T-helper 2 cell treated with Interferon-gamma antibody and Interleukin-4, amounts not matched to agents 5 μg/mL and 100 μg/mL, for 36 hours (primary cell): ENCODE measurements at places on chromosomes 11 and 22.

DNA sequence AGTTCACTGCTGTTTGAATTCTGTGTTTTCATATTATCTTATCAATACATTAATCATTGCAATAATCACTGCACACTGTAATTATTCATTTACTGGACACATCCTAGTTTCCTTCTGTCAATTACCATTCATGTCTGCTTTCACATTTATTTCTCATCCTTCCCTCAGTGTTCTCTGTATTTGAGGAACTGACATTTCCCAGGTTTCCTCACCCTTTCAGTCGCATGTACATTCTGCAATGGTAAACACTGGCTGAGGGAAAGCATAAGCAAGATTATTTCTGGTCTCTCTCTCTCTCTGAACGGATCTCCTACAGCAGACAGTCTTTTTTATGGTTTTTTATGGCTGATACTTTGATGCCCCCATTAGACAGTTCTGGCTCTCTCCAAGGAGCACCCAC is 4.2 kb upstream of the HBD start:
- no peaks in the 10 kb centered on the region for H3K36me3 ChIP-seq
- H3K4me3 ChIP-seq = no peak overlapping the region
- no peak overlapping the region for H3K27ac ChIP-seq
- no peak for DNase-seq
- H3K4me1 ChIP-seq = peaks cover 13% of the 10 kb centered on the region

- H3K27me3 ChIP-seq = peaks cover 3% of the 10 kb centered on the region
- H3K27ac ChIP-seq = no peak overlapping the region
- no peaks in the 10 kb centered on the region for H3K4me1 ChIP-seq
- no peak for DNase-seq
Observed at GRCh38 chr11:86722006-86722405, 49.6 kb upstream of the ME3 start.

DNA sequence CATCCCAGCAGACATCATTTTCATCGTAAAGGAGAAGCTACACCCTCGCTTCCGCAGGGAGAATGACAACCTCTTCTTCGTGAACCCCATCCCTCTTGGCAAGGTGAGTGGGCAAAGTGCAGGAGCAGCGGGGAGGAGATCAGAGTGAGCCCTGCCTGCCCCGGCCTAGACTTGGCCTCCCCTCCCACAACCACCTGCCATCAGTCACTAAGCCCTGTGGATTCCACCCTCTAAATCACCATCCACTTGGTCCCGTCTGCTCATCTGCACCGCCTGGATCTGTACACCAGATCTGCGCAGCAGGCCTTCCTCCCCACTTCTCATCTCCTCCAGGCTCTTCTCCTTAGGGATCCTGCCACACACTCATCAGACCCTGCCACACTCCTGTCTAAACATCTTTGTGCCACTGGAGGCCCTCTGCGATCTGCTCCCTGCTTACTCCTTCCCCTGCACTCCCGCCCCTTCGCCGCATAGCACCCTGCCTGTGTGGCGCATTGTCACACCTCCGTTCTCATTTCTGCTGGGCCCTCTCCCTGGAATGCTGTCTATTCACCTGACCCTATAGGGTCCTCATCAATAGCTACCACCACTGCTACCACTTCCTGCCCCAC is 14.2 kb downstream of the UCP2 start:
- peaks cover 14% of the 10 kb centered on the region for H3K36me3 ChIP-seq
- no peaks in the 10 kb centered on the region for H3K27me3 ChIP-seq
- H3K4me1 ChIP-seq = peaks cover 47% of the 10 kb centered on the region
- no peak for DNase-seq
- peak overlapping the region; percentile 7 for H3K27ac ChIP-seq
- no peak overlapping the region for H3K4me3 ChIP-seq

DNA sequence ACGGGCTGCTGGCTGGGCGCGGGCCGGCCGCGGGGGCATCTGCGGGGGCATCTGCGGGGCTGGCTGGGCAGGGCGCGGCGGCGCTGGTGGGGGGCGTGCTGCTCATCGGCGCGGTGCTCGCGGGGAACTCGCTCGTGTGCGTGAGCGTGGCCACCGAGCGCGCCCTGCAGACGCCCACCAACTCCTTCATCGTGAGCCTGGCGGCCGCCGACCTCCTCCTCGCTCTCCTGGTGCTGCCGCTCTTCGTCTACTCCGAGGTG is 194 bp downstream of the DRD4 start:
- H3K27ac ChIP-seq = no peak overlapping the region
- no peak for DNase-seq
- H3K4me1 ChIP-seq = no peaks in the 10 kb centered on the region
- peaks cover 35% of the 10 kb centered on the region for H3K27me3 ChIP-seq

GRCh38 chr22:45642986-45643385 is 28.6 kb upstream of the ATXN10 start:
- H3K4me1 ChIP-seq = peaks cover 27% of the 10 kb centered on the region
- no peaks in the 10 kb centered on the region for H3K36me3 ChIP-seq
- no peak overlapping the region for H3K4me3 ChIP-seq
- no peak for DNase-seq
- peaks cover 48% of the 10 kb centered on the region for H3K27me3 ChIP-seq
- no peak overlapping the region for H3K27ac ChIP-seq

DNA sequence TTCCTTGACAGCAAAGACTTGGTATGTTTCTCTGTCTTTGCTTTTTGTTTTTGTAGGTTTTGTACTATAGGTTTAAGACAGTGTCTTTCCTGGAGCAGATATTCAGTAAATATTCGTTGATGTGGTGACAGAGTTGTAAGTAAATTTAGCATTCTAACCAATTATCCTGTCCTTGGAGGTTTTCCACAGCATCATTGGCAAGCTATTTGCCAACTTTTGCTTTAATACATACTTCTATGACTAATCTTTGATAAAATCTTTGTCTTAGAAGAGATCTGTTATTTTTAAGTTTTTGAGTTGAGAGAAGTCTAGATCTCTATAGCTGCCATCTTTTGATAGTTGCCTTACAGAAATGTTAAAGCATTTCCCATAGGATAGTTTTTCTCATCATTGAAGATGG is 3.8 kb downstream of the USP47 start:
- no peaks in the 10 kb centered on the region for H3K27me3 ChIP-seq
- H3K4me1 ChIP-seq = peaks cover 41% of the 10 kb centered on the region
- H3K36me3 ChIP-seq = no peaks in the 10 kb centered on the region
- H3K27ac ChIP-seq = peak overlapping the region; percentile 39
- no peak for DNase-seq

DNA sequence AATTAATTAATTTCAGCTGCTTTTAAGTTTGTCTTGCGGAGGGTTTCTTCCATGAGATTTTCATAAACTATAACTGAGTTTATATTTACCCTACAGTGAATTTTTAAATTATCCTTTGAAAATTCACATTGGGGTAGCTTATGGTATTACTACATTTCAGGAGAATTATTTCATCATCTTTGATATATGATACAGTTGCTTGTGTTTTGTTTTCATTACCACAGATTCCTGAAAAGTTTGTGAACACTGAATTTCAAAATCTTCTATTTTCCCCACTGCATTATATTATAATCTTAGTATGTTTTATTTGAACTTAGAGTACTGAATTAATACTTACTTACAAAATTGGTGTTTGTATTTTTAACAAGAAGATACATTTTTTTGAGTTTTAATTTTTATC is 24.4 kb downstream of the METTL15 start:
- peaks cover 32% of the 10 kb centered on the region for H3K36me3 ChIP-seq
- H3K27ac ChIP-seq = no peak overlapping the region
- H3K4me3 ChIP-seq = no peak overlapping the region
- H3K4me1 ChIP-seq = no peaks in the 10 kb centered on the region

DNA sequence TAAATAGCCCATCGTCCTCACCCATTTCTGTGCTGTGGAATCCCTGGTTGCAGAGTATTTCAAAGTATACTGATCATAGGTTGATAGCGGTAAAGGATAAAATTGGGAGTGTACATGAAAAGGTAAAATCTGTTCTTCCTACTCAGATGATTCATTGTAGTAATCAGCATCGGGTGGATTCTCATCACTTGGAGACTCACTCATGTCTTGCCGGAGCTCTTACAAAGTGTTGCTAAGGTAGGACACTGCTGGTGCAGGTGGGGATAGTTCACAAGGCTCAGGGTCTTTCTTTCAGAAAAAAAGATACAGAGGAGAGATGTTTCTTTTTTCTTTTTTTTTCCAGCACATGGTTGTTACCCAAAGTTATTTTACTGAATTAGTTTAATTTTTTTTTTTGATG is 84.8 kb downstream of the MTNR1B start:
- no peak overlapping the region for H3K4me3 ChIP-seq
- H3K4me1 ChIP-seq = peaks cover 5% of the 10 kb centered on the region

GRCh38 chr22:41668971-41669911 is 19.4 kb downstream of the SNU13 start:
- no peaks in the 10 kb centered on the region for H3K27me3 ChIP-seq
- peaks cover 6% of the 10 kb centered on the region for H3K4me1 ChIP-seq
- peaks cover 31% of the 10 kb centered on the region for H3K36me3 ChIP-seq
- no peak overlapping the region for H3K4me3 ChIP-seq
- peak overlapping the region; percentile 26 for H3K27ac ChIP-seq

DNA sequence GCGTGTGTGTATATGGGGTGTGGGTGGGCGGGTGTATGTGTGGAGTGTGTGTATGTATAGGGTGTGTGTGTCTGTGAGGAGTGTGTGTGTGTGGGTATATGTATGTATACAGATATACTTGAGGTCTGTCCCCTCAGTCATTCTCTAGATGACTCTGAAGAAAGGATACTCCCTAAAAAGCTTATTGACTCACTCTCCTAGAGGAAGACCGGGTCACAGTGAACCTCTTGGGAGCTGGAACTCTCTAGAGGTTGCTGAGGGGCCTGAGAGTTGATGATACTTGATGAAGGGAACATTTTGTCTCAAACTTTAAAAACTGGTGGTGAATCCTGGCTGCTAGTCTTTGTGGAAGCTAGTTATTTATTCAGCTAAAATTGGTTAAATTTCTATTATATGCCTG is 15.1 kb downstream of the STX3 start:
- H3K36me3 ChIP-seq = peaks cover 15% of the 10 kb centered on the region
- H3K4me3 ChIP-seq = no peak overlapping the region
- peaks cover 3% of the 10 kb centered on the region for H3K27me3 ChIP-seq
- peaks cover 39% of the 10 kb centered on the region for H3K4me1 ChIP-seq

DNA sequence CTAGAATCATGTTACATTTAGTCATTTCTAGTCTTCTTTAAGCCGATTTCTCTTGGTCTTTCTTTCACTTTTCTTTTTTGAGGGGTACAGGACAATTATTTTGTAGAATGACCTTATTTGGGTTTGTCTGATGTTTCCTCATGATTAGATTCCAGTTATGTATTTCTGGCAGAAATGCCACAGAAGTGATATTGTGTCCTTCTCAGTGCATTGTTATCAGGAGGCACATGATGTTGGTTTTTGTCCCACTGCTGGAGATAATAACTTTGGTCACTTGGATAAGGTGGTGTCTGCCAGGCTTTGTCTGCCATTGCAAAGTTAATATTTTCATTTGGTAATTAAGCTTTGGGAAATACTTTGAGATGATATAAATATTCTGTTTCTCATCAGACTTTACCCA is 100.3 kb downstream of the RRM1 start:
- peaks cover 10% of the 10 kb centered on the region for H3K27me3 ChIP-seq
- H3K4me3 ChIP-seq = no peak overlapping the region
- DNase-seq = no peak

GRCh38 chr11:70595452-70595851 is 197.1 kb downstream of the CTTN start:
- H3K36me3 ChIP-seq = no peaks in the 10 kb centered on the region
- peaks cover 12% of the 10 kb centered on the region for H3K27me3 ChIP-seq
- H3K4me3 ChIP-seq = no peak overlapping the region
- no peak for DNase-seq

GRCh38 chr11:82750643-82751139 is 17.0 kb upstream of the FAM181B start:
- H3K27ac ChIP-seq = no peak overlapping the region
- peaks cover 16% of the 10 kb centered on the region for H3K4me1 ChIP-seq
- no peaks in the 10 kb centered on the region for H3K36me3 ChIP-seq
- H3K4me3 ChIP-seq = peak overlapping the region; percentile 54
- peaks cover 20% of the 10 kb centered on the region for H3K27me3 ChIP-seq

GRCh38 chr22:22886546-22886945 is 1.1 kb upstream of the IGLL5 start:
- no peak overlapping the region for H3K27ac ChIP-seq
- no peak for DNase-seq
- H3K4me1 ChIP-seq = peaks cover 9% of the 10 kb centered on the region
- no peak overlapping the region for H3K4me3 ChIP-seq

DNA sequence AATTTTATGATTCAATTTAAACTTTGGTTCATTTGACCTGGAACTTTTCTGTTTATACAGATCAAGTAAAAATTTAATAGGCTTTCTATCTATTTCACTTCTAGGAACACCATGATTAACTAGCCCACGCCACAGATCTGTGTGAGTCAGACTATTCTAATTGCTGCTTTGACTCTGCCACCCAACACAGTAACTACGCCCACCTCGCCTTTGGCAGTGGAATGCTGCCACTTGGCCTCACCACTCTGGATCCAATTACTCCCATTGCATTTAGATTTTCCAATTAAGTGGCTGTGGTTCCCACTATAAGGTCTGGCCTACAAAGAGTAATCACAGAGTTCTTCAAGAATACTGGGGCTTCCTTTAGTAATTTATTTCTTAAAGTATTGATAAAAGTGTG is 46.6 kb upstream of the LIN7C start:
- no peaks in the 10 kb centered on the region for H3K27me3 ChIP-seq
- no peak overlapping the region for H3K4me3 ChIP-seq
- H3K27ac ChIP-seq = no peak overlapping the region
- no peak for DNase-seq
- H3K36me3 ChIP-seq = no peaks in the 10 kb centered on the region

DNA sequence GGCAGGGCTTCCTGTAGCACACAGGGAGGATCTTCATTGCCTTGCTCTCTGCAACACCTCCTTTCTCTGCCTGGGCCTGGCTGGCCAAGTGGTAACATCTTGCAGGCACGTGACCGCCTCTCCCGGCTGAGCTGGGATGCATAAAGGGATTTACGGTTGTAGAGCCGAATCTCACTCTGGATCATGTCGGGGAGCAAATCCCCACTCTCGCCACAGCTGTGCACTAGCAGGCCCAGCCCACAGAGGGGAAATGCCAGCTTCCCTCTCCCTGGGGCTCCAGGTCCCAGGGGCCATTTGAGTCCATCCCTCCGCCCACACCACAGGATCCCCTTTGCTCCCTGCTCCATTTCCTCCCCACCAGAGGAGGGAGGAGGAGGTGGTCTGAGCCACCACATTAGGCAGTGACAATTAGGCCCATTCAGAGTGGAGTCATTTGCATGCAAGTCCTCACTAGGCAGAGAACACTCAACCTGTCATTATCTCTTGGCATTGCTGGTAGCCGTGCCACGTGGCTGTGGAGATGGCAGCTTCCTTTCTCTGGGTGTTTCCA is 196.7 kb downstream of the DSCAML1 start:
- no peak overlapping the region for H3K4me3 ChIP-seq
- peaks cover 2% of the 10 kb centered on the region for H3K4me1 ChIP-seq
- H3K27ac ChIP-seq = no peak overlapping the region
